Stimulated activated naive CD4-positive, alpha-beta T cell treated with Interleukin-2 at 50 U/mL for 16 hours (primary cell): ENCODE measurements at places on chromosomes 1 and 21.
A peak's percentile ranks its signal among the peaks of the same experiment; 100 is the strongest.

GRCh38 chr1:159342761-159343425 lies 40.8 kb downstream of the FCER1A start:
- no peak for DNase-seq

GRCh38 chr1:66445492-66446181 lies 88.3 kb upstream of the SGIP1 start:
- peak; percentile 31 for DNase-seq

DNA sequence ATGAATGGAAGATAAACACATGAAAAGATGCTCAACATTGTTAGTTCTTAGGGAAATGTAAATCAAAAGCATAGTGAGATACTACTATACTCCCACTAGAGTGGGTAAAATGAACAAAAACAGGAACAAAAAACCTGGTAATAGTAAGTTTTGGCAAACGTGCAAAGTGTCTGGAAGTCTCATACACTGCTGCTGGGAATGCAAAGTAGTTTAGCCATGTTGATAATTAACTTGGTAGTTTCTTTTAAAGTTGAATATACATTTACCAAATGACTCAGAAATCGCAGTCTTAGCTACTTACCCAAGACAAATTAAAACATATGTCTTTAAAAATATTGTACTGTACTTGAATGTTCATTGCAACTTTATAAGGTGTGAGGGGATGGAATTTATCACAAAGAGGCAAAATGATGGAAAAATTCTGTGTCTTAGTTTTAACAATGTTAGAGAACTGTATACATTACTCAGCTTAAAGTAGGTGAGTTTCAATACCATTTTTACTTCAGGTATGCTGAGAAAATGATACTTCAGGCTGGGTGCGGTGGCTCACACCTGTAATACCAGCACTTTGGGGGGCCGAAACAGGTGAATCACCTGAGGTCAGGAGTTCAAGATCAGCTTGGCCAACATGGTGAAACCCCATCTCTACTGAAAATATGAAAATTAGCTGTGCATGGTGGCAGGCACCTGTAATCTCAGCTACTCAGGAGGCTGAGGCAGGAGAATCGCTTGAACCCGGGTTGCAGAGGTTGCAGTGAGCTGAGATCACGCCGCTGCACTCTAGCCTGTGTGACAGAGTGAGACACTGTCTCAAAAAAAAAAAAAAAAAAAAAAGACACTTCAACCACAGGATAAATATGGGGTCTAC lies 102.3 kb downstream of the PDE4B start:
- no peak for DNase-seq

GRCh38 chr1:54124472-54124871 lies 28.3 kb downstream of the CDCP2 start:
- no peak for DNase-seq

GRCh38 chr21:33403786-33404585 lies 773 bp downstream of the IFNGR2 start:
- no peak for DNase-seq

GRCh38 chr1:183433703-183434102 lies 15.5 kb upstream of the NMNAT2 start:
- DNase-seq = no peak

DNA sequence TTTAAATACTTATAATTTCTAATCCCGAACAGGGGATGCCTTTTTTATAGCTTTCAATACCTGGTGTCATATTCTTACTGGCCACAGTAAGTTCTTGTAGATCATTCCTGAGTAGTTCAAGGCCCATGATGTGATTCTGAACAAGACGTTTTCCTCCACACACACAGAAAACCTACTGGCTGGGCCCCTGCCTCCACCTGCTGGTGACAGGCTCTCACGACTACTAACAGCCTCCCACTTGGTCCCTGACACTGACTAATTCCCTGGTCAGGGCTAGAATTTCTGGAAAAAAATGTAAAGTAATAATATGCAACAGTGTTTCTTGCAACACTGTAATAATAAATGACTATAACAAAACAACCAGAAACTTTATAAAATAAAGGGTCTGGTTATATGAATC lies 50.4 kb upstream of the RIPK4 start:
- no peak for DNase-seq

GRCh38 chr21:35057428-35057827 lies 8.3 kb upstream of the RUNX1 start:
- DNase-seq = no peak

DNA sequence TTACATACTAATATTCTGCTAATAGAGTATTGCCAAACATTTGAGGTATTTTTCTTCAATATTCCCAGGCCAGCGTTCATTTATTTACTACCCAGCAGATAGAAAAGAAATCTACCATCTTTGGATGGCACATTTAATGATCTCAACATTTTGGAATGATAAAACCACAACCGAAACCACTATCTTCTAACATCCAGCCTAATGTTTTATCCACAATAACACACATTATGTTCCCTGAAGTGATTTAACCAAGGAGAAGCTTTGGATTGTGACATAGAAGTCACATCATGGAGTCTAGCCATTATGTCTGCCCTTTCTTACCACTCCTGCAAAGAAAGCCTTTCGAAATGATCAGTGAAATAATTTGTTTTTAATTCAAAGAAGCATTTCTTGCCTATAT lies 497.1 kb upstream of the PLXNA2 start:
- no peak for DNase-seq

- DNase-seq = peak; percentile 63
These were observed 131.6 kb downstream of the TGFBR3 start for GRCh38 chr1:91754348-91754747.

DNA sequence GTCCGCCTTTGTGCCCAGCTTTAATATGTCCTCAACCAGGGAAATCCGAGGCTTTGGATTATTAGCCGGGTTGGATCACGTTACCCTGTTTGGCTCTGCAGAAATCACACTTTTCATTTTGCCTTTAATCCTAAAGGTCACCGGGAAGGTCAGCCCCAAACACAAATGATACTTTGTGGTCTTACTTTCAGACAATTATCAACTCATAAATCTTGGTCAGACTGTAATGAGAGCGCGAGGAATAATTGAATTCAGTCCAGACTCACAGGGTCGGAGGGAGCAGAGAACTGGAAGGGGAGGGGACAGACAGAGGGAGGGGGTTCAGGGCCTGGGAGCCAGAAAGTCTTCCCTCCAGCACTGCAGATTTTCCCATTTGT lies 91.7 kb upstream of the NFIA start:
- no peak for DNase-seq
